ENCODE measurements at places on chromosomes 2 and 18.

DNA sequence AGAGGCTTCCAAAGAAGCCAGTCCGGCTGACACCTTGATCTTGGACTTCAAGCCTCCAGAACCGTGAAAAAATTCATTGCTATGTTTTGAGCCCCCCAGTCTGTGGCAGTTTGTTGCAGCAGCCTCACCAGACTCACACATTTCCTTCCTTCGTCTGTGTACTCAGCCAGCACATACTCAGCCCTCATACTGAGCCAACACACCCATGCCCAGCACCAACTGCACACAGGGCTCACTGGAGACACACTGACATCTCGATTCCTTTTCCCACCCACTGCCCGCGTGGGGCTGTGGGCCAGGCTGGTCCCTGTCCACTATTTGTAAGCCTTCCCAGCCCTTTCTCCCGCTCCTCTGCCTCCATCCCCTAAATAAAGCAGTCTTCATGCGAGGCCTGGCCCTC lies 24.1 kb upstream of the NMUR1 start:
- DNase-seq, result no peak

DNA sequence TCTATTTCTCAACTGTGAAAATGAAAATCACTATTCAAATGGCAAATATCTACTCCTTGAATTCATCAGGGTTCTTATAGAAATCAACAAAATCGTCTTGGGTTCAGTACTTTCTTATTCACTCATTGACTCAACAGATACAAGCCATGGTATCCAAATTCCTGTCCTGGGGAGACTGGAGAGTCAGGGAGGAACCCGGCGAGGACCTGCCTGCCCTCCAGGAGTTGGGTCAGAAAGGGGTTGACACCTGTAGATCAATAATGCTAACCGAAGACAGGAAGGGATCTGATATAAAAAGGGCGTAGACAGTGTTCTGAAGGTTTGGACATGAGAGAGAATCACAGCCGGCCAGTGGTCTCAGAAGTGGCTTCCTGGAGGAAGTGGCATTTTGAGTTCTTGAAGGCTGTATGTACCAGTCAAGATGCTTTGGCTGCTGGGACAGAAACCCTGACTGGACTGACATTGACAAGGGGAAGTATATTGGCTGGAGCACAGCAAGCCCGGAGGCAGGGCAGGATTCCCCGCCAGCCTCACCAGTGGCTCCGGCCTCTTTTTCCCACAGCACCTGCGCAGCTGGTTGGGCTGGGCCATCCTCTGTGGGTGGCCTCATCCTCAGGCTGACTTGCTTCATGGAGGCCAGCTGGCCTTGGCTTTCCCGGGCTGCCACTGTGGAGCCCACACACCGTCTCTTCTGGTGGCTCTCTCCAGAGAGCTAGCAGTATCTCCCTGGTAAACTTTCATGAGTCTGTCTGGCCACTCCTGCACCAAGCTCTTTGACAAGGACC lies 3.0 kb downstream of the LRRFIP1 start:
- DNase-seq, result no peak

GRCh38 chr2:17540093-17540812 lies at the start of gene VSNL1:
Gene VSNL1 (plus strand): TSS chr2:17540696. CDS start chr2:17592075, 51,379 bp downstream.
- DNase-seq, result peak; percentile 5

DNA sequence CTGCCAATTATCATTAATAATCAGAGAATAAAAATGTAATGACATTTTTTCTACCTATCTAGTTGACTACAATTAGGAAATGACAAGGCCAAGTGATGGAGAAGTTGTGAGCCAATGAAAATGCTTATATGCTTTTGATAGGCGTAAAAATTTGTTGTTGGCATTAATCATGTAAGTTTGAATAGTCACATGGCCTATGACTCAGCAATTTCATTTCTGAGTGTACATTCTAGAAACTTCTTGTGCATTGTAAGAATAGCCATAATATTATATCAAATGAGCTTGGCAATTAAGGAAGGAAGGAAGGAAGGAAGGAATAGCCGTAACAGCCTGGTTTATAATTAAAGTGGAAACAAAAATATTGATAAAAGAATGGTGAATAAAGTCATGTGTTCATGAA lies 179.9 kb downstream of the PTH2R start:
- DNase-seq, result no peak

- DNase-seq, result no peak
These were observed 491.7 kb upstream of the MEIS1 start for GRCh38 chr2:65943099-65943786.

GRCh38 chr2:171793691-171794678 lies 100.1 kb downstream of the SLC25A12 start:
- DNase-seq, result no peak

Measured in GOT3 (cell line).